ENCODE measurements at places on chromosomes 13 and 19.

GRCh38 chr13:60662595-60662994, 265.6 kb downstream of the TDRD3 start:
- H3K4me1 ChIP-seq, result no peaks in the 10 kb centered on the region
- no peak overlapping the region for H3K27ac ChIP-seq
- no peaks in the 10 kb centered on the region for H3K36me3 ChIP-seq
- DNase-seq, result no peak
- H3K27me3 ChIP-seq, result no peaks in the 10 kb centered on the region

DNA sequence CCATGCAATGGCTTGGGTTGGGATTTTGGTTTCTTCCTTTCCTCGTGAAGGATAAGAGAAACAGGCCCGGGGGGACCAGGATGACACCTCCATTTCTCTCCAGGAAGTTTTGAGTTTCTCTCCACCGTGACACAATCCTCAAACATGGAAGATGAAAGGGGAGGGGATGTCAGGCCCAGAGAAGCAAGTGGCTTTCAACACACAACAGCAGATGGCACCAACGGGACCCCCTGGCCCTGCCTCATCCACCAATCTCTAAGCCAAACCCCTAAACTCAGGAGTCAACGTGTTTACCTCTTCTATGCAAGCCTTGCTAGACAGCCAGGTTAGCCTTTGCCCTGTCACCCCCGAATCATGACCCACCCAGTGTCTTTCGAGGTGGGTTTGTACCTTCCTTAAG, 24.1 kb downstream of the SPC24 start:
- H3K27ac ChIP-seq, result no peak overlapping the region
- peaks cover 69% of the 10 kb centered on the region for H3K36me3 ChIP-seq
- no peak for DNase-seq
- no peaks in the 10 kb centered on the region for H3K27me3 ChIP-seq
- no peaks in the 10 kb centered on the region for H3K4me1 ChIP-seq

DNA sequence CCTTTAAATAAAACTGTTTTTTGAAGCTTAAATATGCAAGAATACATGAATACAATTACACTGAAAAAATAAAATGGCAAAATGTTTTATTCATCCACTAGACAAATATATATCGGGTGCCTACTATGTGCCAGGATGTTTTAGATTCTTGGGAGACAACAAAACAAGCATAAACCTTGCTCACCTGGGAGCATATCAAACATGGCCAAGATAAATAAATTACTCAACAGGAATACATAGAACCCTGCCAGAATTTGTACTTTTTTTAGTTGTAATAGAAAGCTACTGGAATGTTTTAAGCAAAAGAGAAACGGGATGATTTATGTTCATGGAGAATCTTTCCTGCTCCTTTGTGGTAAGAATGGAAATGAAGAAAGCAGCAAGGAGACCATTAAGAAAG, 2358.5 kb upstream of the PCDH20 start:
- H3K27me3 ChIP-seq, result no peaks in the 10 kb centered on the region
- no peaks in the 10 kb centered on the region for H3K36me3 ChIP-seq
- no peak overlapping the region for H3K27ac ChIP-seq
- DNase-seq, result no peak

DNA sequence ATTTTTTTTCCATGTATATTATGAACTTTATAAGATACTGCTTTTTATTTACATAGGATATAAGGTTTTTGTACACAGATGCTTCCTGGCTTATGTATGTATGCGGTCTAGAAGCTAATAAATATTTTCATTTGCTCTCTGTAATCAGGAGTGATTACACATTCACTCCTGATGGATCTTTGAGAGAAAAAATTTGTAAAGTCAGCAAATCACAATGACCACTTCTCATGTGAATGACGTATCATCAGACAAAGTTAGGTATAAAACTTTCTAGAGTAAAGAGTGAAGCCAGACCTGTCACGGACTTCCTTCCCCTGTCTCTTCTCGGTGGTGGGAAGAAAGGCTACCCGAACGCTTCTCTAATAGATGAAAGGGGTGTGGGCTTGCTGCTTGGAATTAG, 31.1 kb downstream of the DPY19L3 start:
- no peak overlapping the region for H3K4me3 ChIP-seq
- H3K27ac ChIP-seq, result no peak overlapping the region
- no peaks in the 10 kb centered on the region for H3K27me3 ChIP-seq
- no peaks in the 10 kb centered on the region for H3K4me1 ChIP-seq
- H3K36me3 ChIP-seq, result peaks cover 20% of the 10 kb centered on the region

DNA sequence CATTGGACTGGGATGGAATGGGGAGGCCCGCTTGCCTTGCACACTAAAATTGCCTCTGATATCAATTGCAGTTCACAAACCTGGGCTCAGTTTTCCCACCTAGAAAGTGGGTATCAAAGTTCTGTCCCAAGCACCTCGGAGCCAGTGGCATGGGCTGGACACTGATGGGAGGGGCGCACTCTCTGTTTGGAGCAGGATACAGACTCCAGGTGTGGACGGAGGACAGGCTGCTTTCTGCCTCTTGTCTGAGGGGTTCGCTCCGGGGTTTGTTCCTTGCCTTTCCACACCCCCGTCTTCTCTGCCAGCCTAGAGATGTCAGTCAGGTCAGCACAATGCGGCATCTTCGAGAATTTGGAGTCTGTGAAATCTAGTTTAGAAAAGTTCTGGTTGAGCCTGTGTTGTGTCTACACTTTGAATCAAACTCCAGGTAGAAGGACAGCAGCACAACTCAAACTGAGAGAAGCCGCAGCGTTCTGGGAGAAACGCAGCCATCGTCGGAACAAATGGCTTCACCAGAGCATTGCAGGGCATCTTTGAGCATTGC, 141.9 kb downstream of the TEX29 start:
- H3K4me1 ChIP-seq, result no peaks in the 10 kb centered on the region
- H3K4me3 ChIP-seq, result no peak overlapping the region
- no peak overlapping the region for H3K27ac ChIP-seq
- peaks cover 19% of the 10 kb centered on the region for H3K27me3 ChIP-seq
- no peaks in the 10 kb centered on the region for H3K36me3 ChIP-seq
- no peak for DNase-seq
